Fibroblast of mammary gland (primary cell): ENCODE measurements at places on chromosomes 11 and 22.

DNA sequence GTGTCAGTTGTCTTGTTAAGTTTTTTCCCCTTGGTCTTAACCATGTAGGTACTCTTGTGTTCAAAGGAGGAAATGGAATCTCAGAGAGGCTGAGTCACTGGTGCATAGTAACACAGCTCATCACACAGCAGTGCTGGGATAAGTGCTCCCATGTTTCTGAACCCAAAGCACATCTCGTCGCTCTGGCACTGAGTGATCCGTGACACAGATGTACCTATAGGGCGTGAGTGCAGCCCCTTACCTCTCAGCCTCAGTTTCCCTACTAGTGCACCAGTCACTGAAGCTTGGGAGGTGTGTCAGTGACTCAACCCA lies 234.0 kb downstream of the ST3GAL4 start:
- DNase-seq = peak; percentile 12

- no peak for DNase-seq
Measured at GRCh38 chr22:27062910-27063309, 405.5 kb downstream of the MIAT start.

- no peak for DNase-seq
Measured at GRCh38 chr22:23047742-23048141, 22.6 kb upstream of the GNAZ start.

- peak; percentile 39 for DNase-seq
Measured at GRCh38 chr11:123654566-123655081, at the start of gene SCN3B. TSS of gene SCN3B (minus strand) at chr11:123654624. CDS start at chr11:123653801, 823 bp downstream.

GRCh38 chr11:28384418-28384817 lies 276.2 kb downstream of the METTL15 start:
- peak; percentile 92 for DNase-seq

GRCh38 chr11:33147559-33147958 lies 13.7 kb downstream of the CSTF3 start:
- peak; percentile 62 for DNase-seq

- peak; percentile 98 for DNase-seq
Measured at GRCh38 chr11:75499423-75500190, 26.1 kb downstream of the GDPD5 start.

DNA sequence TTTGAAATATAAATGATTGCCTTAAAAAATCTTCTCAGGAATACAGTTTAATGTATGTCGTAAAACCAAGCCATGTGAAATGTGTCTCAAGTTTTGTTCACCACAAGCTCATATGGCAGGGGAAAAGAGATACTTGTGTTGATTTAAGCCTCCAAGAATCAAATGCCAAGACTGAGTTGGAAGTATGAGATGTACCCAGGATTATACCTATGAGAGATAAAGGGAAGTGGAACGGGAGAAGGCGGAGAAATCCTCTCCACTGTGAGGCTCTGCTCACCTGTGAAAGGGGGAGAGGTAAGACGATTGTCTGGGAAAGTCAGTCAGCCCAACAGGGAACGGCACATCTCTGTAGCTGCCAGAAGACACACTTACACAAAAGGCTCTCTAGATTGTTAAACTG lies 124.8 kb downstream of the TRPC6 start:
- DNase-seq = no peak

DNA sequence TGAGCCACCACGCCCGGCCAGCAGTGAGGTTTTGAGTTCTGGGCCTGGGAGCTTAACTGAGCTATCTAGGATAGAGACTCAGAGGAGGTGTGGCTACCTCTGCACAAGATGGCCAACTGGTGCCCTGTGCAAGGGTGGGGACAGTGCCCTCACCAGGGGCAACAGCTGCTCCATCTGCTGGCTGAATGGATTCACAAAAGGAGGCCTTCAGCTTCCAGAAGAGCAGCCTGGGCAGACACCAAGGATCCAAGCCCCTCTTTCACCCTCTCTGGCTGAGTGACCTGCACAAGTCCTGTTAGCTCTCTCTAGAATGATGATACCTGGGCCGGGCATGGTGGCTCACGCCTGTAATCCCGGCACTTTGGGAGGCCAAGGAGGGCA lies 33.5 kb upstream of the BAIAP2L2 start:
- no peak for DNase-seq

DNA sequence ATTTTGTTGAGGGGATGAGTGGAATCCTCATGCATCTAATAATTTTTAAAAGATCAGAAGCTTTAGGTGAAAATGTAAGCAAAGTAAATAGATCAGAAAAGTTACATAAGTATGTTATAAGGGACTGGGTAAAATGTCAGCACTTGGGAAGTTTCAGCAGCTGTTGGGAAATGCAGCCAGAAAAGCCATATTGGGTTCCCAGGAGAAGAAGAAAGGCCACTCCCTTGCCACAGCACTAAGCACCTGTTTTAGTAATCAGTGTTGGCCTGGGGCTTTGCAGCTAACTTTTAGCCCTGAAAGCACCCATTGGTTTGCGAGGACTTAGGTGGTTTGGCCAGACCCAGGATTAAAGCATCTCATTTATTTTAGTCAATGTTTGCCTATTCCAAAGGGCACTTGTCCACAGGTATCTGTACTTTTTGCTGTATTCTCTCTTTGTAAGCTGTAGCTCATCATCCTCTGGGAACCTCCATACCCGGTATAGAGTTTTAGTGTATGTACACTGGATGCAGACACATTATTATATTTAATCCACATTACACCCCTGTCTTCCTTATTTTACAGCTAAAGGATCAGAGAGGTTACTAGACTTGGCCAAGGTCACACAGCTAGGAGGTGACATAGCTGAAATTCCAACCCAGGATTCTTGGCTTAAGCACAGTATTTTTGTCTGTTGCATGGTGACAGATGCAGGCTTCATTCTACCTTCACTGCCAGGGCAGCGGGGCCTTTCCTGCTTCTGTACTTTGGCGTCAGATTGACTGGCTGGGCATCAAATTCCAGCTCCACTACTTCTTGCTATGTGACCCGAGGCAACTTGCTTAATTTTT lies 127.7 kb upstream of the SESN3 start:
- DNase-seq = no peak

DNA sequence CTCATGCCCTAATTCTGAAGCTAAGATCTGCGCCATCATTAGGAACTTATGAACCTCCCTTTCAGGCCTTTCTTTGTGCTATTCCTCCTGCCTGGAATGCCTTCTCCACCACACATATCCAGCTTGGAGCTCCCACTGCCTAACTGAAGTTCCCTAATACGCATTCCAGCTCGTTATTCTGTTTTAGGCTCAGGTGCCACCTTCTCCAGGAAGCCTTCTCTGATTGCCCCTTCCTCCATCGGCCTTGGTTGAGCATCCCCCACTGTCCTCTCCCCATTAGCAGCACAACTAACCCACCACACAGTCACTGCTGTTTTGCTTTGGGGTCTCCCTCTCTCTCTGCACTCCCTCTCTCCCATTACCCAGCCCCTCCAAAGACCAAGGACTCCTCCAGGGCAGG lies 5.2 kb downstream of the CRYBB1 start:
- no peak for DNase-seq

GRCh38 chr11:79627281-79627680 lies 186.5 kb upstream of the TENM4 start:
- no peak for DNase-seq

DNA sequence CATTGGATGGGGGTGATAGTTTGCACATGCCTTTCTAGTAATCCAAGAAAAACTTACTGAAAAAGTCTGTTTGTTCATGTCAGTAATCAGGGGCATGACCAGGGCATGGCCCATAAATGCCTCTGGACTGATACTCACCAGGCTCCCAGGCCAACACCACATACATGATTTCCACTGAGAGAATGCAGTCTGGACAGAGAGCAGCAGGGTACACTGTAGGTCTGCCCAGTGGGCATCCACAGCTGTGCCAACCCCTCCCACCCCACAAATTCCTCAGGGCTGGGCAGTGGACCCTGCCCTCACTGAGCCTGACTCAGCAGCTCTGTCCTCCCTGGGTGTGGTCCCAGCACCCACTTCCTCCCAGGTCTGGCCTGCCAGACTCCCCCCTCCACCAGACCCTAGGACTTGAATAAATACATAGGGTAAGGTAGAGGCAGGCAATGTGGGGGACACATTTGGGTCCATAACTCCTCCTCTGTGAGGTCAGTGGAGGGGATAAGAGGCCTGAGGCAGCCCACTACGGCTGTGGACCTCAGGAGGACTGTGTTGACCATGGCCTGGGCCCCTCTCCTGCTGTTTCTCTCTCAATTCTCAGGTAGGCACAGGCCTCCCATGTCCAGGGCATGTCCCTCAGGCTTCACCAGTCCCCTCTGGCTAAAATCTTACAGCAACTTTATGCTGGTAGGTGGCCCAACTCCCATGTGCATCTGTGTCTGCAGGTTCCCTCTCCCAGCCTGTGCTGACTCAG lies 92.2 kb upstream of the TOP3B start:
- no peak for DNase-seq

DNA sequence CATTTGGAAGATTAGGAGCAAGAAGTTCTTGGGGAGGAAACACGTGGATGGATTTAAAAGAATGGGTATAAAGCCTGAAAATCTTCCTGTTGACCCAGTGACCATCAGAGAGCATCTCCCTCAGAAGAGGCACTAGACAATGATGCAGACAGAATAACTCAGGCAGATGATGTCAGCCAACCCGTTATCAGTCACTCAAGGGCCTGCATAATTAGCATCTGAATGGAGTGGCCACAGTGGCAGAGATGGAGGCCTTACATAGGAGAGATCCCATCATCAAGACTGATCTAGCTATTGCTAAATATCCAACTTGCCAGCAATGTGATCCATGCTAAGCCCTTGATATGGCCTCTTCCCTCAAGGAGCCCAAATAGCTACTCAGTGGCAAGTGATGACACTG lies 70.7 kb upstream of the CD82 start:
- DNase-seq = no peak

- DNase-seq = peak; percentile 47
Measured at GRCh38 chr11:45850446-45850845, 3.2 kb downstream of the CRY2 start.

DNA sequence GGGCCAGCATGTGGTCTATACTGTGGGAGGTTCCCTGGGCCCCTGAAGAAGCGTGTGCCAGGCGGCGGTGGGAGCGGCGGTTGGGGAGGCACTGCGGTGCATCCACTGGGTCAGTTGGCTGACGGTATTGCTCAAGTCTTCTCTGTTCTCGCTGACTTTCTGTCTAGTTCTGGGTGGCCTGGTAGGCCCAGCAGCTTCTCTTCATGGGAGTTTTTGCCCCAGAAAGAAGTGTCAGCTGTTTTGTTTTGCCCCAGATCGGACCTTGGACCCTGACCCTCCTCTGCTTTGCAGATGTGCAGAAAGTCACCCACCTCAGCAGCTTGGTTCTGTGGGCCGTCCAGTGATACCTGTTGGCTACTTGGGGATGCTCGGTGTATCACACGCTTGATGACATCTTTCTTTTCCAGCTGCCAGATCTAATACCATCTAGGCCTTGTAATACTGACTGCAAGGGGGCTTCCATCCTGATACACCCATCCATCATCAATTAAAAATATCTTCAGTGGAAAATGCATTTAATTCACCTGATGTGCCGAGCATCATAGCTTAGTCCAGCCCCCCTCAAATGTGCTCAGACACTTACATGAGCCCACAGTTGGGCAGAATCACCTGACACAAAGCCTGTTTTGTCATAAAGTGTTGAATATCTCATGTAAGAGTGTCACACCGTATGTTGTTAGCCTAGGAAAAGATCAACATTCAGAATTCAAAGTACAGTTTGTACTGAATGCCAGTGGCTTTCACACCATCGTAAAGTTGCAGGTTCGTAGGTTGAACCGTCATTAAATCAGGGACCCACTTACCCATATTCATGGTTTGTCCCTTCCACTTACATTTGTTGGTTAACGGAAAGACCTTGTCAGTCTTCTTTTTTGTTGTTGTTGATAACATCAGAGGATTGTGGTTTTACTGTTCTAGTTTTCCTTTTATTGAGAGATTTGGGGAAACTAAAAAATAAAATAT lies 13.9 kb downstream of the ZBED4 start:
- DNase-seq = no peak

GRCh38 chr22:27686534-27686933 lies 115.0 kb downstream of the MN1 start:
- DNase-seq = peak; percentile 64

DNA sequence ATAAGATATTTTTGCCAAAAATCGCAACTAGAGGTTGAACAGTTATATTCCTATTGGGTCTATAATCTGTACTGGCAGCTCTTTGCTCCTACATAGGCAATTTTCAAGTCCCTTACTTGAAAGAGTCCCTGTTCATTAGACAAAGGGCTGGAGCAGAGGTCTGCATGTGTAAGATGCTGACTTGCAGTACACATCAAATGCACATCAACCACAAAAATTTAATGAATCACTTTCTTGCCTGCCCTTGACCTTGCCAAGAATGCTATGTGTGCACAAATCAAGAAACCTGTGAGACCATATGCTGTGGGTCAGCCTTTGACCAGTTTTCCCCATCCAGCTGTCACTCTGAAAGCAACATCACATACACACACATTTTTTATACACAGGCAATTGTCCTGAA lies 661.5 kb downstream of the LRRC4C start:
- DNase-seq = no peak

- no peak for DNase-seq
Measured at GRCh38 chr22:49296561-49296960, 531.1 kb downstream of the BRD1 start.

DNA sequence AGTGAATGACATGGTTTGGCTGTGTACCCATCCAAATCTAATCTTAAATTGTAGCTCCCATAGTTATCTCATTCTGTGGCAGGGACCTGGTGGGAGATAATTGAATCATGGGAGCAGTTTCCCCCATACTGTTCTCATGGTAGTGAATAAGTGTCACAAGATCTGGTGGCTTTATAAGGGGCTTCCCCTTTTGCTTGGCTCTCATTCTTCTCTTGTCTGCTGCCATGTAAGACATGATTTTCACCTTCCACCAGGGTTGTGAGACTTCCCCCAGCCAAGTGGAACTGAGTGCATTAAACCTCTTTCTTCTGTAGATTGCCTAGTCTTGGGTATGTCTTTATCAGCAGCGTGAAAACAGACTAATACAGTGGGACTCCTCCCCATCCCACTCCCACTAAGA lies 11.1 kb downstream of the OR5A2 start:
- DNase-seq = no peak

DNA sequence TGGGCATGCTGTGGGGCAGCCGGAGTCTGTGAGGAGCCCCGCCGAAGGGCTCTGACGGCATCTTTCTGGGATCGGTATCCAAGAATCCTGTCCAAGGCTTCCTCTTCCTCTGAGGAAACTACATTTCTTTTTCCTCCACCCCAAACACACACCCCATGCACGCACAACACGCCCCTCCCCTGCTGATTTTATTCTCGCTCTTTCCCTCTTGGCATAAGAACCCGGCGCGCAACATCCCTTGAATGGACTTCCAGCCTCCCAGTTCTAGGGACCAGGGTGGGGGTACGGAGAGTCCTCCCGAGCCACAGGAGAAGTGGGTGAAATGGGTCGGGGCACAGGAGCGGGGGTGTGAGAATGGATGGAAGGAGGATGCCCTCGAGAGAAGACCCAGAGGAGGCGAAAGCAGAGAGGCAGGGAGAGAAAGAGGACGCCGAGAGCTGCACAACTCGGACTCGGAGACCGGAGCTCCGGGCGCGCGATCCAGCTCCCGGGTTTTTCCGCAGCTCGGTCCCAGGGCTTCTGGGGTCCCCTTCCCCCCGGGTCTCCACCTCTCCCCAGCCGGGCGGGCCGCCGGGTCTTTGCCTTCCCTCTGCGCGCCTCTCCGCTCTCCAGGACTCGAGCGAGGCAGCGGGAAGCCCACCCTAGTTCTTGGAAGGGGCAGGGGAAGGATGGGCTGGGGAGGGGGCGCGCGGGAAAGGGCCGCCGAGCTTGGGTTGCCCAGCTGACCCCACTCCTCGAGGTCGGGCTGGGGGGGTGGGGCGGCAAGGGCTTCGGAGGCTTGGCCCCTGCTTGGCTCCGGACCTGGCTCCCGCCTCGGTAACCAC lies 1.5 kb upstream of the LARGE1 start:
- peak; percentile 47 for DNase-seq

- DNase-seq = no peak
Measured at GRCh38 chr22:44578516-44579230, 80.6 kb upstream of the RTL6 start.
